ENCODE measurements at places on chromosomes 3 and 15. TPM values are rescaled to one million over a fixed set of nuclear protein-coding genes. Genes with fewer than 3 reads are reported as not detected.

DNA sequence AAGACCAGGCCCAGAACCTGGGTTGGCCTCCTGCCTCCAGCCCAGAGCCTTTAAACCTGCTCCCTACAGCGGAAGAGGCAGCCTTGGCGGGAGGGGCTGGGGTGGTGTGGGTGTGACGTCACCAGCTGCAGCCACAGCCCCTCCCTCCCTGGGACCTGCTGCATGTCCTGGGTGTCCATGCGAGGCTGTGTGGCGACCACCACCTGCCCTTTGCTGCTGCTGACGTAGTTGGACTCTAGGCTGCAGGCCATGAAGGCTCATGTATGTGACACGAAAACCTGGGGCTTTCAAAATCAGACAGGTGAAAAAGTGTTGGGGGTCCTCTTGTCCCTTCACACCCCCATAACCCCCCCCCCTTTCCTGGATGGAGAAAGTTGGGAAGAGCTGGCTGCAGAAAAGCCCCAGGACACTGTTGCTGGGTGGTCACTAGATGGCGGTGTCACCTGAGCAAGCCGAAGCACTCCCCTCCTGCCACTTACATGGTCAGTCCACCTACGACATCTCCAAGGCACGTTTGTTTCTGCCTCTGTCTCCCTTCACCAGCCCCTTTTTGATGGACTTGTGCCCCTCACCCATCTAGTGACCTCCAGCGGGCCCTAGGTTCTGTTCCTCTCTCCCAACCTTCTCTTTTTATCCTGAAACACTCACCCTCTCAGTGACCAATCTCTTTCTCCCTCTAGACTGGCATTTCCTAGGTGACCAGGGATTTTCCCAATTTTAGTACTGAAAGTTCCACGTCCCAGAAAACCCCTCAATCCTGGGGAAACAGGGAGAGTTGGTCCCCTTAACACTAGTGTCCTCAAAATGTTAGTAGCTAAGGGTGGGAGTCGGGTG is 35.2 kb downstream of the SLC6A20 start:
- peak; percentile 7 for DNase-seq

DNA sequence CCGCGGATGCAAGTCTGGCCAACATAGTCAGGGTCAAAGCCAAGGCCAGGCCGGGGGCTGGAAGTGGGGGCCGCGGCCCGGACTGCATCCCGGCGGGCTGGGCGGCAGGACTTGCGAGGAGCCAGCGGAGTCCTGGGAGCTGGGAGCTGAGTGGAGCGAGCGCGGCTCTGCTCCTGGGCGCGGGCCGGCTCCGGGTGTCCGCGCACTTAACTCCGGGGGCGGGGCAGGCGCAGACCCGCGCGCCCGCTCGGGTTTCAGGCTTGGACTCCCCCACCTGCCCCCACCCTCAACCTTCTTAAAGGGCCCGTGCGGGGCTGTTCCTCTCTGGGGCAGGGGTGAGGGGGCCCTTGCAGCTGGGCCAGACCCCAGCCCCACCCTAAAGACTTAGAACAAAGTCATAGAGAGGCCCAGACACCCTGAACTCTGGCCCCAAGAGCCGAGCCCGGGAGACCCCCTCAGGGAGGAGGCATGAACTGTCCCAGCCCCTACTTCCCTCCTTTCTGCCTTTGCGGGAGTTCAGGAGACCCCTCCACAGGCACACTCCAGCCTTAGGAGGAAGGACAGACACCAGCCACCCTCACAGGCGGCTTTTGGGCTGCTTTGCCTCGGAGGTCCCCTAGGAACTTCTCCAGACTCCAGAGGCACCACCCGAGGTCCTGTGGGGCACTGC is at the start of gene CSPG4:
CSPG4 (minus strand) TSS at position 181 of the 670 bp plus-strand sequence; CDS start at position 88, 93 bp downstream.
- DNase-seq: no peak

DNA sequence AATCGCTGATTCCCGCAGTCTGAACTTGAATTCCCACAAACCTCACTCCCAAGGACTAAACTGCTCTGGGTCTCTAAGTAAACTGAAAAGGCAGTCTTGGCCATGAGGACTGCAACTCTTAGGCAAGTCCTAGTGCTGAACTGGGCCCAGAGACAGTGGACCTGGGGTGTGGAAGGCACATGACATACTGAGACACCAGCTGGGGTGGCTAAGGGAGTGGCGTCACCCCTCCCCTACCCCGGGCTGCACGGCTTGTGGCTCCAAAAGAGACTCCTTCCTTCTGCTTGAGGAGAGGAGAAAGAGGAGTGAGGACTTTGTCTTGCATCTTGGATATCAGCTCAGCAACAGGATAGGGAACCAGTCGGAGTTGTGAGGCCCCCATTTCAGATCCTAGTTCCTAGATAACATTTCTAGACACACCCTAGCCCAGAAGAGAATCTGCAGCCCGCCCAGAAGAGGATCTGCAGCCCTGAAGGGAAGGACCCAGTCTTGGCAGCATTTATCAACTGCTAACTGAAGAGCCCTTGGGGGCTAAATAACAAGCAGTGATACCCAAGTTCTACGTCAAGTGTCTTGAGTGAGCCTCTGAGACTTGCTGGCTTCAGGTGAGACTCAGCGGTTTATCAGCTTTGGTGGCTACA is 110.7 kb upstream of the C3orf80 start:
- no peak for DNase-seq

DNA sequence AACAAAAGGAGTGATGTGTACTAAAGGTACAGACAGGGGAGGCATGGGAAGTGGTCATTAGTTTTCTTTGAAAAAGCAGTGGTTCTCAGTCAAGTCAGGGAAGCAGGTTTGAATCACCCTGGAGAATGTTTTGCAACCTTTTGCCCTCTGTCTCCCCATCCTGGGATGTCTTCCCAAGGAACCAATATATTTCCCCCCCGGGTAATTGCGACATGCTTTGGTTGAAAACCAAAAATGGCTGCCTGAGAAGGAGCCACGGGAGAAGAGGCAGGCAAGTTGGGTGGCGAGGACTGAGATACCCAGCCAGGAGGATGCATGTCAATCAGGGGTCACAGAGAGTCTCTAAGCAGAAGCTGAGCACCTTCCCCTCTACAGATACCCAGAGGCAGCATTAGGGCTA is 20.2 kb upstream of the PPP1R2 start:
- DNase-seq: no peak

- no peak for DNase-seq
Observed at GRCh38 chr3:117666812-117667211, 957.2 kb downstream of the TUSC7 start.

- DNase-seq: no peak
Observed at GRCh38 chr15:28885128-28885629, 595 bp upstream of the APBA2 start.

GRCh38 chr15:78000091-78000926 is 77.2 kb downstream of the TBC1D2B start:
- no peak for DNase-seq

DNA sequence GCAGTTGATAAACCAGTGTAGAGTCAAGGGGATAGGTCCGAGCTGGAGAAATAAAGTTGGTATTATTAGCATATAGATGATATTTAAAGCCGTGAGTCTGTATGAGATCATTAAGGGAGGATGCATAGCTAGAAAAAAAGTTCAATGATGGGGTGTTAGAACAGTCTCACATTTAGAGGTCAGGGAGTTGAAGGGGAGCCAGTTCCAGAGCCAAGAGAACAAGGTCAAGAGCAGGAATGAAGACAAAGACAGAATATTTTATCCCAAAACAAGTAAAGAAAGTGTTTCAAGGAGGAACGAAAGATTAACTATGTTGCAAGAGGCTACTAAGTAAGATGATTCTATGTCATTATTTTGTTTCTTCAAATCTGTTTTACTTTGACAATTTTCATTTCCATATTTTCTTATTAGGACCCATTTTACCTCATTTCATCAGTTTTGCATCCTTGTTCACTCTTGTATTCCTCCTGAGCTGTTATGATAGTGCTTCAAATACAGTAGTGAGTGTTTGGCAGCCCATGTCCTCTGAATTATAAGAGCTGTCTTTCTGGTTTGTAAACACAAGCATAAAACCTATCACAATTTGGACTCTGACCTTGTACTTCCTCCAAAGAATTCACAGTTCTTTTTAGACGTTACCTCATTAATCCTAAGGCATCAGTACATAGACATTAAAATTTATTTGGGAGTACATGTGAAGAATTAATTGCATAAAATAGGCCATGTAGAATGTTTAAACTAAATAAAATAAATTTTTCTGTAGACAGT is 695.7 kb upstream of the NECTIN3 start:
- DNase-seq: no peak

DNA sequence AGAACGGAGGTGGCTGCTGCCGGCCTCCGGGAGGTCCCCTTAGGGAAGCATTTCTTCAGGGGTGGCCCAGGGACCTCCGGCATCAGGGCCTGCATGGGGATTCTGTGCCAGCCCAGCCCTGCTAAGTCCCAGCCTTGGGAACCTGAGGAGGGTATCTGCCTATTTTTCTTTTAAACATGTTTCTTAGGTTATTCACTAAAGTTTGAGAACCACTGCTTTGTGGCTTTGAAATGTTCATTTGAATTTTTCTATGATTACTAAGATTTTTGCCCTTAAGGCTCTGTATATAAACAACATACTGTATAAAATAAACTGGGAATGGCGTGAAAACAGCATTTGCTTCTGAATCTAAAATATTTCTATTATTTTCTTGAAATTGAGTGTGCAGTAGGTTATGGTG is 24.4 kb downstream of the FAN1 start:
- DNase-seq: no peak

DNA sequence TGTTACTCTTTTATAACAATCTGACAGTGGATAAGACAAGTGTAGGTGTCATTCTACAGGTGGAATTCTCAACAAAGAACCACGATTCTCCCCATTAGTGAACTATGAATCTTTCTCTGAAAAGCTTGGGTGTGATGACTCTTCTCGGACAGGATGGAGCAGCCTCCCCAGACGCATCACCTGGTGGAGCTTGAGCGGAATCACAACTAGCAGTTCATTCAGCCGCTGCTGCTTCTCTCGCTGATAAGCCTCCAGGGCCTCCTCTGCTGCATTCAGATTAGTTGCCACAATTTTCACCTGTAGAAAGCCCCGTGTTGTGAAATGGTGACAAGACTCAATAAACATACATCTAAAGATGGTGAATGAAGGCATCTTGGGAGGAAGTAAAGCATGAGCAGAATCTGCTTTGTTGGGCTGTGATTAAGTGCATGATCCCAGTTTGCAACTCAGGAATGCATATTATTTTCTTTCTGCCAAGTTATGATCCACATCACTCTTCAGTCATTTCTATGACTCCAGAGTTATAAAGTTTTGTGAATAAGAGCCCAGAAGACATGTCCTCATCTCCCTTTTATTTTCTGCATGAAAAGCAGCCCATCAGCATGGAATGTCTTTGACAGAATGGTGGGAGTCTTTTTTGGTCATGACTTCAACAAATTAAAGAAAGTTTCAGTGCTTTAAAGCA is 93.6 kb downstream of the BOC start:
- DNase-seq: no peak

GRCh38 chr15:60000113-60000823 is 3.8 kb upstream of the FOXB1 start:
- no peak for DNase-seq

- DNase-seq: no peak
Observed at GRCh38 chr3:37981348-37981664, 9.3 kb upstream of the VILL start.

- DNase-seq: no peak
Observed at GRCh38 chr3:190217081-190217480, 96.4 kb upstream of the P3H2 start.

GRCh38 chr3:66452303-66453011 is 48.4 kb downstream of the LRIG1 start:
- DNase-seq: no peak

DNA sequence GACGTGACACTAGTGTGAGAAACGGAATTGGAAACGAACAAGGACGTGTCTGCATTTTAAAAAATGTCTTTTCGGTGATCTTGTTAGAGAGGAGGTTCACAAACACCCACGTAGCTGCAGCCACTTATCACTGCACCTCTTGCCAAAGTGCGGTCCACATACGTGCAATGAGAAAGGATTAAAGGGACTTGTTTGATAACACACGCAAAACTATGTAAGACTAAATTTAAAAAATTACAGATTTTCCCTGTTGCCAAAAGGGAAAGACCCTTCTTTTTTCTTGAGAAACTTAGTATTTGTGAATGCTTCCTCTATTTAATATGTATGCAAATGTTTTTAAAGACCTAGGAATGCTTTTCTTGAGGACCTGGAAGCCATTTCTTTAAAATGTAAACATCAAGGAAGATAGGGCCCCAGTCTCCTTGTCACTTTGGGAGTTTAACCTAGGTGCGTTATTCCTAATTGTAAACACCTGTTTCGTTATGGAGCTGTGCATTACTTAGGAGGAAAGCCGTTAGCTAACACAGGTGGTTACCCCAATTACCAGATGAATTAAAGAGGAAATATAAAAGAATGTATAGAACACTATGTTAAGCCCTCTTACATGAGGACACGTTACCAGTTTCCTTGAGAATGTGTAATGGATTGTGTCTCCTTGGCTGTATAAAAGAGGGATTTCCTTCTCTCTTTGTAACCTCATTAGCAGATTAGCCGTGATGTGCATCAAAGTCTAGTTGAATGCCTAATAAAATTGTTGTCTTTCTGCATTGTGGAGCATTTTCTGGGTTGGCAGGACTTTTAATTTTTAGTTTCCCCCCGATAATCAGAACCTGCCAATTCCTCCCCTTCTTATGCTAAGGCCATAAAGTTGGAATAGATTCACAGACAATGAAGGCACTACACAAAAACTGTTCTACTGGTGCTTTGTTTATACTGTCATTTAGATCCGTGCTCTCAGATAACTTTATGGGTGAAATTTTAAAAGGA is 1.0 kb downstream of the LEKR1 start:
- no peak for DNase-seq

- DNase-seq: peak; percentile 13
Observed at GRCh38 chr3:69540706-69541581, 155.1 kb upstream of the FRMD4B start.

GOLGA8H gene
- total RNA-seq: 0.51 TPM

SOX14 gene
- not detected for total RNA-seq

TMEM212 gene
- total RNA-seq: not detected

KLHL6 gene
- total RNA-seq: not detected
